ENCODE measurements at places on chromosomes 4 and X.

- no peak for DNase-seq
Measured at GRCh38 chrX:118345045-118345463, 852 bp upstream of the WDR44 start.

DNA sequence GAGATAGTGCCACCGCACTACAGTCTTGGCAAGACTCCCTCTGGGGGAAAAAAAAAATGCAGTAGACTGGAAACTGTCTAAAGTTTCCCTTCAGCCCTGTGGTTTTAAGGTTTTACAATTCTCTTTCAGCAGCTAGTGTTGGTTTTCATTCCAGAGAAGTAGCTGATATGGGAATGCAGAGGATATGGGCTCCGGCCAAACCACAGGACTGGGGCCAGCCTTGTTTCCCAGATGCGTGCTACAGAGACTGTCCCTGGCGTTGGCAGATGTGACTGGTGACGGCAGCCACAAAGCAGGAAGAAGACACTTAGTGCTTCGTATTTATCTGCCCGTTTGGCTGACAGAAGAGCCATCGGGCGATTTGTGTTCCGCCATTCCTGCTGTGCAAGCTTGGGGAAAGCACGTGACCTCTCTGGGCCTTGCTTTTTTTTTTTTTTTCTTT lies 43.2 kb downstream of the ZBTB49 start:
- peak; percentile 57 for DNase-seq

- no peak for DNase-seq
Measured at GRCh38 chr4:19386786-19387185, 864.9 kb upstream of the SLIT2 start.

DNA sequence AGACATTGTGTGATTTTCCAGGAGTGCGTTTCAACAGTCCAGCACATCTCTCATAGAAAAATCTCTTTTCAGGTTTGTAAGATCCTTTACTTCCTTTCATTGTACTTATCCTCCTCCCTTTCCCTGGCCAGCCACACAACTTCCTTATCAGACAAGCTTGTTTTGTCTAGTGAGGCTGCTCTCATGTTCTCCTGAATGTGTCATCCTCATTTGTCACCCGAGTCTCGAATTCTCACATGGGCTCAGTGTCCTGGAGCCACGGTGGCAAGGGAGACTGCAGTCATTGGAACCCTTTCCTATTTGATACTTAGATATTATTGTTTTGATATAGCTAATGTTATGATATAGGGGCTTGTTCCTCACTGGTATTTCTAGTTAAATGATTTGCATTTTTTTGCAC lies 16.9 kb downstream of the SYNPO2 start:
- DNase-seq, result no peak

- DNase-seq, result no peak
Measured at GRCh38 chrX:78931814-78932213, 13.4 kb upstream of the P2RY10 start.

DNA sequence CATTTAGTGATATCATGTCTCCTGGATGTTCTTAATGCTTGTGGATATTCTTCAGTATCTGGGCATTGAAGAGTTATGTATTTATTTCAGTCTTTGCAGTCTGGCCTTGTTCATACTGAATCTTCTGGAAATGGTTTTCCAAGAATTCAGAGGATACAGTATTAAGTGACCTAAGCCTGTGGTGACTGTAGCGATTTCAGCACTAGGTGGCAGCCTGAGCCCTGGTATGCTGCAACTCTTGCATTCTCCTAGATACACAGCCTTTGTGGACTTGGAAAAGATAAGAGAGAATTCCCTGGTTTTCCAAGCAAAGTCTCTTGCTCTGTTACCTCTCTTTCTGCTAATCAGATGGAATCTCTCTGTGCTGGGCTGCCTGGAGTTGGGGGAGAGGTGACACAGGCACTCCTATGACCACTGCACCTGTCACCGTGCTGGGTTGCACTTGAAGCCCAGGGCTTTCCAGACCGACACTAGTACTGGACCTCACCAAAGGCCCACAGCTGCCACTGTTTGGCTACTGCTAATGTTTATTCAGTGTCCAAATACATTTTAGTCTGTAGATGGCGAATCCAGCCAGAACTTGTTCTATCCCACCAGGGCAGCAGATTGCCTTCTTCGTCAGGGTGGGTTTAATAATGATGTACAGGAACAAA lies 19.3 kb upstream of the SPIN2A start:
- no peak for DNase-seq

DNA sequence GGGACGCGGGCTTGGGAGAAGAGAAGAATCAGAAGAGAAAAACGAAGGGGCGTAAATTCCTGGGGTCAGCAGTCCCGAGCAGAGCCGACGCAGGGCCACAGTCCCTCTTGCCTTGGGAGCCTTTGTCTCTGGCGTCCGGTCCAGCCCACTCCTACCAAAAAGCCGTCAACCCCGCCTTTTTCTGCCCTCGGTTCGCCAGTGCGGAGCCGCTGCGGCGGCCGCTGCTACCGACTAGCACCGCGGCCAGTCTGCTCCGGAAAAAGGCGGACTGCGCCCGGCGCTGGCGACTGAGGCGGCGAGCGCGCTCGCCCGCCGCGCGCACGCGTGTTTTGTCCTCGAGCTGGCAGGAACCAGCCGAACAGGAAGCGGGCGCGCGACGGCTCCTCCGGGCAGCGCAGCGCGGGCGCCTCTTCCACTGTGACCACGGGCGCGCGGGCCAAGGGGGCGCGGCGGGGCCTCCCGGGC lies 502 bp downstream of the HNRNPDL start:
- DNase-seq, result no peak

- DNase-seq, result no peak
Measured at GRCh38 chr4:78299565-78299972, 242.4 kb downstream of the FRAS1 start.

Data from upper lobe of right lung (tissue), 1 donor.